ENCODE measurements at places on chromosomes 7 and 10.

DNA sequence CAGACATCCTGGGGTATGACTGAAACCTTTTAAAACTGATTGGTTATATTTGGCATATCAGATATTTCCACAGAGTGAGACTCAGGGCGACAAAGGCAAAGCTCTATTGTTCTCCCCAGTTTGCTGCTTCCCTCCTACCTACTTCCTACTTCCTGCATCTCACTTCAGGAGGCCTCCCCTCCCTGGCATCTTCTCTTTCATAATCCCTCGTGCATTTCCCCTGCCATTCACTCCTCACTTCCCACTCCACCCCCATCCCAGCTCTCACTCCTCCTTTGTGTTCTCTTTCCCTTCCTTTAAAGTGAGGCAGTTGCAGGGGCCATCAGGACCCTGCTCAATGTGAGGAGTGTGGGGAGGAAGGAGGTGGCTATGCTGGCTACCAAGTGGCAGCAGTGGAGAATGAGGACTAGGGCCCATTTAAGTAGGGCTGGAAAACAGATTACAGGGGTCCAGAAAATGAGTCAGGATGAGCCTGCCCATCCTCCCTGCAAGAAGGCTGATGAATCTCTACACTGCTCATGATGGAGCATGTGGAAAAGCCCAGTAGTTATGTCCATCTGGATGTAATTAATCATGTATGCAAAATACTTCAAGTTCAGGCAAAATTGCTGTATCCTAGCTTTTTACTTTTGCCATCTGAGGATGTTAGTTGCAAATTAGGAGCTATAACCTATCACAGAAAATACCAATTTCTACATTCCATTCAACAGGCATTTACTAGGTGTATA is 311.8 kb upstream of the IMMP2L start:
- no peak for DNase-seq

DNA sequence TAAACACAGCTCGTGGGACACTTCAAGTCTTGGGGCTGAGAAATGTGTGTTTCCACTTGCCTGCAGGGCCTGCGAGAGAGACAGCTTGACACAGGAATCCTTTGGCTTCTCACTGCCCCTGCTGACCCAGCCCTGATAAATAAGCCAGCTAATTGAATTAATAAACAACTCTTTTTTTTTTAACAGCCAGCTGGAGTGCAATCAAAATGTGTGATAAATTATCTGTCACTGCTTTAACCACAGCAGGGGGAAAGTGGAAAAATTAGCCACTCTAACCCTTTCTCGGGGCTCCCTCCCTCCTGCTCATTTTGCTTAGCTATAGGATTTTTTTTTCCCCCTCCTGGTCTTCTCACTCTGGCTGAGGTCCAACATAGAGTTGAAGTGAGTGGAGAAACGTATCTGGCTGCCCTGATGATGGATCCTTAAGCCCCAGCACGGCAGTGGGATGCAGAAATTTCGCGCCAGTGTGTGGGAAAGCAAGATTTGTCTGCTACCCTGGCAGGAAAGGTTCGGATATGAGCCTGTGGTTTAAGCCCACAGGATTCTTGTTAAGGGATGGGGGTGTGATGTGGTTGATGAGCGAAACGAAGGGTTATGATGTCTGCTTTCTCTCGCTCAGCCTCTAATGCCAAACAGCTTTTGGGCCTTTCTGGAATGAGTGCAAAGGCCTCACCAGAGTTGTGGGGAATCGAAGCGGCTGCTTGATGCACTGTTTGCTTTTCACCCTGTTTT is 173.8 kb downstream of the TRIL start:
- peak; percentile 78 for DNase-seq

GRCh38 chr7:54839575-54840213 is 80.7 kb upstream of the SEC61G start:
- peak; percentile 43 for DNase-seq

DNA sequence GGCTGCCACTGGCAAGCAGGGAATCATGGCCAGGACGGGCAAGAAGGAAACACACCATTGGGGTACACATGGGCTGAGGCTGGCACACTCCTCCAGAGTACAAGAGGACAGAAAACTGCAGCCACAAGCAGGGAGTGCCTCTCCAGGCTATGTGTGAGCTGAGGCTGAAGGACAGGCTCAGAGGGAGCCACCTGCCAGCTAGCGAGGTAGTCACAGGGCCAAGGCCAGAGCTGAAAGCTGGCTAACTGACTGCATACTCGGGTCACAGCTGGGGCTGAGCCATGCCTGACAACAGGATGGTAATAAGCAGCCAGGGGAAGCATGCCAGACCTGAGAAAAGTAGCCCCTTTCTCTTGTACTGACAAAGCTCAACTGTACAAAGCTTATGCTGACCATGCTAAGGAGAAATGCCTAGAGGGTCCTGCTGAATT is 52.0 kb downstream of the KIF5B start:
- peak; percentile 50 for DNase-seq

- peak; percentile 80 for DNase-seq
Observed at GRCh38 chr7:52838981-52839411, 196.4 kb upstream of the POM121L12 start.

DNA sequence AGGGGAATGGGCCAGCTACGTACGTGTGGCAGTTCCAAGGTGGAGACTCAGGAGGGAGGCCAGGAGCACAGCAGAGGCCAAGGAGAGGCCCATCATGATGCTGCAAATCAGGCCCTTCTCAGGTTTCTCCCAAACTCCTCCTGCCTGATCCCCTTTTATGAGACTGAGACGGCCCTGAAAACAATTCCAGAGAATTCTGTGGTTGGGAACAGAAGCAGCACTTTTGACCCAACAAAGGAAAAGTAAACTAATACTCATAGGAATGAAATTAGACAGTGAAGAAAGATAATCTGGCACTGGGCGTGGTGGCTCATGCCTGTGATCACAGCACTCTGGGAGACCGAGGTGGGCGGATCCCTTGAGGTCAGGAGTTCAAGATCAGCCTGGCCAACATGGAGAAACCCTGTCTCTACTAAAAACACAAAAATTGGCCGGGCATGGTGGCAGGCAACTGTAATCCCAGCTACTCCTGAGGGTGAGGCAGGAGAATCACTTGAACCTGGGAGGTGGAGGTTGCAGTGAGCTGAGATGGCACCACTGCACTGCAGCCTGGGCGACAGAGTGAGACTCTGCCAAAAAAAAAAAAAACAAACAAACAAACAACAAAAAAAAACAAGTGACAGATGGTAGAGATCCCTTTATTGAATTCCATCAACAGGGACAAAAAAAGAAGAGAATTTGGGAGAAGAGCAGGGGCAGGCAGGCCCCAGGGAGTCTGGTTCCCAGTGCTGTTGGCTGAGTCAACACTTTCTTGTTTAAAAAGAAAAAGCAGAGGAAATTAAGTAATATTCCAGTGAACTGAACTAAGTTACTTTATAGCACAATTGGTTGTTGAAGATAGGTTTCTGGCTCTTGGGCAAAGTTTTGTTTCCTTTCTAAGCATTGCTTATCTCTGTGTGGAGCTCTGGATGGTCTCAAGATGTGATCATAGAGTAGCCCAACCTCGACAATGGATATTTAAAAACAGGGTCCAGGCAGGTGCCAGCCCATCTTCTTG is at the start of gene CCL26:
CCL26 (minus strand) TSS at position 131 of the 997 bp plus-strand sequence; CDS start at position 96, 35 bp downstream.
- peak; percentile 82 for DNase-seq

DNA sequence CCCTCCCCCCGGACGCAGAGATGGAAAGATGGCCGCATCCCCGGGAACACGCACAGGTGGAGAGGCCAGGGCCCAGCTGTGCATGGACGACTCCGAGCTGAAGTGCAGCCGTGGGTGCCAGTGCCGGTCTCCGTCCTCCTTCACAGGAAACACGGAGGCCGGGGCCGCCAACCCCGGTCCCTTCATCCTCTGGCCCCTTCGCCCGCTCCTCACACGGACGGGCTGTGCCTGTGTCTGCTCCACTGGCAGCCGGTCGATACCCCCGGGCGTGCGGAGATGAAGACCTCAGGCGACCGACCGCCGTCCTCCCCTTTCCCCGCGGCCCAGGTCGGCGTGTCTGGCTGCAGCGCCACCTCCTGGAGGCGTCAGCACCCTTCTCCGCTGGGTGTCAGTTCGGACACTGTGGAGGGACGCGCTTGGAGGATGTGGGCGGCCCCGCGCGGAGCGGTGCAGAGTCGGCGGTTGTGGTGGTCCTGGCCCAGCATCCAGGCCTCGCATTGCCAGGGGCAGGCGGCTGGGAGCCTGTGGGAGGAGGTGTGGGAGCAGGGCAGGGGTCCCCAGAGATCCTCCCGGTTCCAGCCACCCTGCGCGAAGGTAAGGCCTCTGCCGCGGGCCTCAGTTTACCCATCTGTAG is 9.9 kb downstream of the ZNF511 start:
- peak; percentile 88 for DNase-seq

GRCh38 chr7:141704741-141705140 is 2.8 kb upstream of the DENND11 start:
- DNase-seq: no peak

DNA sequence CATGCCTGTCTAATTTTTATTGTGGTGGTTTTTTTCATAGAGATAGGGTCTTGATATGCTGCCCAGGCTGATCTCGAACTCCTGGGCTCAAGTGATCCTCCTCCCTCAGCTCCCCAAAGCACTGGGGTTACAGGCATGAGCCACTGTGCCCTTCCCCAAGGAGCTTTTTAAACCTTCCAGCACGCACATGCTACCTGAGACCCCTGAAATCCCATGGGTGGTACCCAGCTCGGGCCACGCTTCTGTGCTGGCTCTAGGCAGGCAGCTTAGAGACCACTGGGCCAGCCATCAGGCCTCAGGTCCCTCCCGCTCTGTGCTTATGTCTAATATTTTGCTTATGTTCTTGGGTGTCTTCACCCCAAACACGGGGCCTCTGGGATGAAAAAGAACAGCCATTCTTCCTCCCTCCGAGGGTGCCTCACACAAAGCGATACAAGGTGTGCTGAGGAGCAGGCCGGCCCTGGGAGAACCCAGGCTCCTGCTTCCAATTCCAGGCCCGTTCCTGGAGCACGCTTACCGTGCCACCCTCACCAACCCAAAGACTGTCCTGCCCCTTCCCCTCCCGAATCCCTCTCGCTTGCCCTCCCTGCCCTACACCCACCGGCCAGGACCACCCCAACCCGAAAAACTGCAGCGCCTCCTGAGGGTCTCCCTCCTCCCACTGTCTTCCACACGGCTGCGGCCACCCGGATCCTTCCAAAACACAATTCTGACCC is 10.9 kb downstream of the SPOCK2 start:
- DNase-seq: no peak

GRCh38 chr10:72689660-72690059 is 2.3 kb upstream of the MCU start:
- no peak for DNase-seq

GRCh38 chr10:3834947-3835346 is 49.9 kb upstream of the KLF6 start:
- DNase-seq: no peak

- DNase-seq: peak; percentile 11
Observed at GRCh38 chr10:100710151-100710871, 35.1 kb upstream of the PAX2 start.

DNA sequence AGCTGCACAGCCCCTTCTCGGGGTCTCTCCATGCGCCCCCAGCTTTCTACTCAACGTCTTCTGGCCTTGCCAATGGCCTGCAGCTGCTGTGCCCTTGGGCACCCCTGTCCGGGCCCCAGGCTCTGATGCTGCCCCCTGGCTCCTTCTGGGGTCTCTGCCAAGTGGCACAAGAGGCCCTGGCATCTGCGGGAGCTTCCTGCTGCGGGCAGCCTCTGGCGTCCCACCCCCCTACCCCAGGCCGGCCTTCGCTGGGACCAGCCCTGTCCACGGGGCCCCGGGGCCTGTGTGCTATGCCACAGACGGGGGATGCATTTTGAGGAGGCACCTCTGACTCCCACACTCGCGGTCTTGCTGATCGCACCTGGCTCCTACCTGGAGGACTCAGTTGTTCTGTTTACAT is 2.3 kb downstream of the VENTX start:
- no peak for DNase-seq

DNA sequence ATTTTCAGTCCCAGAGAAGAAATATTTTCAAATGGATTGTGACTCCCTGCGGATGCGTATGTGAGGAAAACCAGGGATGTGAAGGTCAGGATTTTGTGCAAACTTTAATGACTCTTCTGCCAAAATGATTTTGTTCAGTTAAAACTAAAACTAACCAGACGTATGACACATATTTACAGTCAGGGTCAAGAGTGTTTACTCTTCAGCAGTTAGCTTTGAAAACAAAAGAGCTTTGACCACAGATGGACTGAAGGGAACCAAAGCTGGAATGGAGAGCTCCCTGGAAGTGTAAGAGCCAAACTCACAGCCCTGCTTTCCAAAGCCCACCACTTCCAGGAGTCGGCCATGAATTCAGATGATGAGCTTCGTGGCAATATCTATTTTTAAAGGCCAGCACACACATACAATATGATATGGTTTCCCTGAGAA is 15.5 kb downstream of the SVIL start:
- peak; percentile 58 for DNase-seq

- DNase-seq: no peak
Observed at GRCh38 chr7:150719436-150719835, 3.0 kb downstream of the GIMAP1 start.

GRCh38 chr7:74410772-74411171 is 42.9 kb upstream of the GTF2IRD1 start:
- no peak for DNase-seq

DNA sequence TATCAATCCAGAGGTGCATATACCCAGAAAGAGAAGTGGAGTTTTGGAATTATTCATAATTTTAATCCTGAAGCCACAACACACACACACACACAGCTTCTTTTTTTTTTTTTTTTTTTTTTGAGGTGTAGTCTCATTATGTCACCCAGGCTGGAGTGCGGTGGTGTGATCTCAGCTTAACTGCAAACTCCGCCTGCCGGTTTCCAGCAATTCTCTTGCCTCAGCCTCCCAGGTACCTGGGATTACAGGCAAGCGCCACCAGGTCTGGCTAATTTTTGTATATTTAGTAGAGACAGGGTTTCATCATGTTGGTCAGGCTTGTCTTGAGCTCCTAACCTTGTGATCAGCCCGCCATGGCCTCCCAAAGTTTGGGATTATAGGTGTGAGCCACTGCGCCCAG is 35.4 kb downstream of the TET1 start:
- no peak for DNase-seq

GRCh38 chr7:156019776-156020565 is 207.7 kb upstream of the SHH start:
- no peak for DNase-seq

DNA sequence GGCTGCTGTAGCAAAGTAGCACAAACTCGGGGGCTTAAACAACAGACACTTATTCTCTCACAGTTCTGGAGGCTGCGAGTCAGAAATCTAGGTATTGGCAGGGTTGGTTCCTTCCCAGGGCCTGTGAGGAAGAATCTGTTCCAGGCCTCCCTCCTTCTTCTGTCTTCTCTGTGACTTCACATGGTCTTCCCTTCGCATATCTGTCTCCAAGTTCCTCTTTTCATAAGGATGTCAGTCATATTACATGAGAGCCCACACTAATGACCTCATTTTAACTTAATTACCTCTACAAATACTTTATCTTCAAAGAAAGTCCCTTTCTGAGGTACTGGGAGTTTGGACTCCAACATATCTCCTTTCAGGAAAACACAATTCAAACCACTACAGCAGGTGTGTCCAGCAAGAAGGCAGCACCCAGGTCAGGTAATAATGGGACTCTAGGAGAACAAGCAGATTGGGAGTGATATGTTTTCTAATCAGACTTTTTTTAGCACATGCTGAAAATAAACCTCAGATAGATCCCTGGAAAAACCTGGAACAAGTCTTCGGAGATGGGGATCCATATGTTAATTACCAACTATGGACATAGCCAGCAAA is 11.7 kb downstream of the CREB5 start:
- no peak for DNase-seq

Data from astrocyte of the hippocampus (primary cell).